ENCODE measurements at places on chromosomes 4 and X.

DNA sequence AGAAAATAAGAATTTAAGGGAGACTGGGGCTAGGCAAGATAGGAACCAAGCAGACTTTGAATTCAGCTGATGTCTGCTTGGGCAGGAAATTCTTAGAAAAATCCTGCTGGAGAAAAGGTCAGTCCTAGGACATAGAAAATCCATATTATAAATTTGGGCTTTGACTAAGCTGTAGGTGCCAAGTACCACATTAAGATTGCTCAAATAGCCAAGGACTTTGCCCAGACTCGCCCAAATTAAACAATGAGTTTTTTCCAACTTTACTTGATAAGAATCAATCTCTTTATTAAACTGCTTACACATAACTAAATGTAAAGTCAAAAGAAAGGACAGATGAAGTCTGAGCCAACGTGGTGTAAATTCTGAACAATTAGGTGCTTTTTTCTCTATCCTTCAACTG lies 95.4 kb downstream of the FUNDC1 start:
- DNase-seq, result no peak

DNA sequence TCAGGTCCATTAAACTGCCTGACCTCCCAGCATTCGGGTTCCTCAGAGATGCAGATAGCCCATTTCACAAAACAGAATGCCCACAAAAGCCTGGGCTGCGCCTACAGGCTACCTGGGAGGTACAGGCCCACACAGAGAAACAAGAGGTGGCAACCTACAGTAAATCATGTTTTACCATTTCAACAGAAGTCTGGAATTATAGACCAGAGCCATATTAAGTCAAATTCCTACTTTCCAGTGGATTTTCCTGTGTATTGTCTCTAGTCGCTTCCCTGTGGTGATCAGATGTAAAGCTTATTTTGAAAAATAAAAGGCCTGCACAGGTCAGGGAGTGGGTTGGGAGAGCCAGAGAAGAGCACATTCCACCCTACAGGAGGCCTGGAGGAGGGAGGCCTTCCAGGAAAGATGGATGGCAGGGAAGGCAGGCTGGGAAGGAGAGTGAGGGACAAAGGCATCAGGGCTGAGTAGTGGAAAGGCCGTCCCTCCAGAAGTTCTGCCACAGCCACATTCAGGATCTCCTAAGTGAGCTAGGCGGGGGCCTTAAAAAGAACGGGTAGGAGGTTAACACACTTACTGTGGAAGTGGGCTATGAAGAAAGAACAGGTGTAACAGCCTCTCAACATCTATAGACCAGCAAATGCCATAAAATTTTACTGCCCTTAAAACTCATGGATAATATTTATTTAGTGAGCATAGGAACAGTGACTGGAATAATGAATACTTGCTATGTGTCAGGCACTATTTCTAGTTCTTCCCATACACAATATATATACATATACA lies 19.0 kb upstream of the USO1 start:
- no peak for DNase-seq

DNA sequence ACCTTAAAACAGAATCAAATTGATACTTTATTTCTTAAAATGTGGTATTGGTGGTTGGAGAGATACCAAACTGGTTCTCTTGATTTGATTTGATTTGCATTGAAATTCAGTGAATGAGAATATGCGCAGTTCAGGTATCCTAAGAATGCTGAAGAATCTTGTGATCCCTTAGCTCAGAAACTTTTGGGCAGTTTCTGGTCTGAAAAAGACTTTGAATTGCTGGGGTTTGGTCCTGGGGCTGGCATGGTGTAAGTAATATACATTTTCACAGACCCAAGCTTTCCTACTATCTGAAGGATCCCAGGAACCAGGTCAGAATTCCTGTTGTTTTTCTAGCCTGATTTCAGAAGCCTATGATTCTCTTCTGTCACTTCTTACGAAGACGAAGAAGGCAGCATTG lies 6.6 kb downstream of the RAB33B start:
- DNase-seq, result no peak

DNA sequence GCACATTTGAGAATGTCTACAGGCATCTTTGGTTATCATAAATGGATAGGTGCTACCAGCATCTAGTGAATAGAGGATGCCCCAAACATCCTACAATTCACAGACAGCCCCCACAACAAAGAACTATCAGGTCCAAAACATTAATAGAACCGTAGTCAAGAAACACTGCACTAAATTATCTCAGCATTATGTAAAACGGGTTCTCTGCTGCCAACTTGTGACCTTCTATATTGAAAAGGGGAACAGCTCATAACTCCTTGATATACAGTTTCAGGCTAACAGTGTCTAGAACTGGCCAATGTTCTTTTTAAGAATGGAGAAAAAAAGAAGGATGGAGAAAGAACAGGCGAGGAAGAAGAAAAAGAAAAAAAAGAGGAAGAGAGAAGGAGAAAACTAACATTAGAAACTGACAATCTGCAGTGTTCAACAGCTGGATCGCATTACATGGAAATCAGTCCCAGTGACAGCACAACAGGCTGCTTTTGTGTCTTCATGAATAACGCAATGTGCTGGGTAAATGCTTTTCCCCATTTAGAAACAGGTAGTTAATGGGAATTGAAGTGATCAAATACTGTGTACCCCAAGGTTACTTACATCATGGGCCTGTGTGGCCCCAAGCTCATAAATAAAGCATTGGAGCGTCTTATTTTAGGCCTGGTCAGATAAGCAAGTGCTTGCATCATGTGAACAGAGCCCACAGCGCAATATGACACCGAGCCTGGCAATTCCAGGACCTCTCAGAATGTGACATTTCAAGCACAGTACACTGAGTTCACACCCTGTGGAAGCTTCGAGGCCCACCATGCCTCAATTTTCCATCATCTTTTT lies 339.5 kb downstream of the DHX15 start:
- no peak for DNase-seq

DNA sequence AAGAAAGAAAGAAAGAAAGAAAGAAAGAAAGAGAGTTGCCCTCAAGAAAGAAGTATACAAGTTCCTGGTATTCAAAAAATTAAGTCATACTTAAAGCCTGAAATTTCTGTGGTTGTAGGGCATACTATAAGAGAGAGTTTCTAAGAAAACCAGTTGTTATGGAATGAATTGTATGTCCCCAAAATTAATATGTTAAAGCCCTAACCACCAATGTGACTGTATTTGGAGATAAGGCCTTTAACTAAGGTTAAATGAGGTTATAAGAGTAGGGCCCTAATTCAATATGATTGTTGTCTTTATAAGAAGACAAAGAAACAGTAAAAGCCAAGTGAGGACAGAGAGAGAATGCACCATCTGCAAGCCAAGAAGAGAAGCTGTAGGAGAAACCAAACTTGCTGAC lies 521.1 kb downstream of the CCSER1 start:
- no peak for DNase-seq

DNA sequence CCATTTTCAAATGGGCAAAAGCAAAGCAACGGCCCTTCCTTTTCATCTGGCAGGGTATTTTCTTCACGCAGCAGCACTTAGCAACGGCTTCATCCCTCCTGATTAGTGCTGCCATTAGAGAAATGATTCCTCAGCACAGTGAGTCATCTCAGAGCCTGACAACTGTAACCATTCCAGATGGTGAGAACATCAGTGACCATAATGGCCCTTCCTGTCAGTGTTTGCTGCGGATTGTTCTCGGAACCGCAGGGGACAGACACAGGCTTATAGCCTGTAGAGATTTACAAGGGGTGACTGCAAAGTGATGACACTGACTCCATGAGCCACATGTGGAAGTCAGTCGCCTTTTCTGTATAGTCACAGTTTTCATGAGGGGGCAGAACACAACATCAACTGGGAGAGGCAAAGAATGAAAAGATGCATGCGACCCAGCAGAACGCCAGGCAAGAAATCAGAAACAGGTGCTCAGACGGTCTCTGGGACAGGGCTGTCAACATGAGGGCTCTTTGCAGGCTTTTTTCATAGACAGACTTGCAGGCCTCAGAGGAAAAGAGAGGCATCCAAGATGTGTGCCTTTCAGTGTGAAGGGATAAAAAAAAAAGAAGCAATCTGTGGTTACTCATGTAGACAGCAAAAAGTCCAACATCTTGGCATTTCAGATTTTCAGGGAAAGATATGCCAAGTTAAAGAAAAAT lies 69.9 kb upstream of the FBXW7 start:
- DNase-seq, result no peak

- DNase-seq, result no peak
Measured at GRCh38 chr4:182729516-182729915, 187.7 kb downstream of the DCTD start.

DNA sequence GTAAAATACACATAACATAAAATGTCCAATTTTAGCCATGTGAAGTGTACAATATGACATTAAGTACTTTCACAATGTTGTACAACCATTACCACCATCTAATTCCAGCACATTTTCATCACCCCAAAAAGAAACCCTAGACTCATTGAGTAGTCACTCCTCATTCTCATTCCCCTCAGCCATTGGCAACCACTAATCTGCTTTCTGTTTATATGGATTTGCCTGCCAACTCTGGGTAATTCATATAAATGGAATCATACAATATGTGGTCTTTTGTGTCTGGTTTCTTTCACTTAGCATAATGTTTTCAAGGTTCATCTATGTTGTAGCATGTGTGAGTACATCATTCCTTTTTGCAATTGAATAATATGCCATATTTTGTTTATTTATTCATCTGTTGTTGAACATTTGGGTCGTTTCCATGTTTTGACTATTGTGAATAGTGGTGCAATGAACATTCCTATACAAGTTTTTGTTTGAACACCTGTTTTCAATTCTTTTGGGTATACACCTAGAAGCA lies 43.0 kb downstream of the EIF2S3 start:
- no peak for DNase-seq

DNA sequence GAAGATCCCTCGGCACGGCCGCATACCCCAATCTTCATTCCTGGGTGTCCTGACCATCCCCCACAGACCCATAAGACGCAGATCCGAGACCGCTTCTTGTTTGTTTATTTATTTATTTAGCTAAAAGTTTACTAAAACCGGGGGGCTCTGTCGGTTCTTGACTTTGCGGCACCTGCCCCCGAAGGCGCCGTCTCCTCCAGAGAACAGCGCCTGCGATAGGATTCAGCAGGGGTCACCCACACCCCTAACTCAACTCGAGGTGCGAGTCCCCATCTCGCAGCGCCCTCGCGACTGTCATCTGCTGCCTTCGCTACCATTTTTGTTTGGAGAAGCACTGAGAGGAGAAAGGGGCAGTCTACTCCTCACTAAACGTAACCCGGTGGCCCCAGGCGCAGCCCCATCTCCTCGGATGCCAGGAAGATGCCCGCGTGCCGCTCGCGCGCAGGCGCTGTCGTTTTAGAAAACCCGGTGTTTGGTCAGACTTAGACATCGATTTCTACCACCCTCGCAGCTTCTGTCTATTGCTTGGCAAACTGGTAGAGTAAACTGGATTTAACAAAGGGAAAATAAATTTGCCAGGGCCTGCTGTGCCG lies 18.9 kb upstream of the GPR101 start:
- DNase-seq, result peak; percentile 14

DNA sequence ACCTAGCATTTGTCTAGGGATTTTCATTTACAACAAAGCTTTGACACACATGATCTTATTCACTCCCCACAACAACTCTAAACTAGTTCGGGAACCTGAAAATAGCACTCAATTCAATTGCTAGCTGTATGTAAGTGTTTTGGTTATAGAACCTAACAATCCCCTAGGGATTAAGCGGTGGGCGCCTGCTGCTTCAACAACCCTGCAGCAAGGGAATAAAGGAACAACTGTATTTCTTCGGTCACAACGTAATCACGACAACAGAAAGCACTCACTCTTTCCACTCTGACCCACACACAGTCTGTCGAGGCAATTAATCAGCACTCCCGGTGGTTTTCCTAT lies 674 bp upstream of the DIAPH2 start:
- DNase-seq, result no peak

DNA sequence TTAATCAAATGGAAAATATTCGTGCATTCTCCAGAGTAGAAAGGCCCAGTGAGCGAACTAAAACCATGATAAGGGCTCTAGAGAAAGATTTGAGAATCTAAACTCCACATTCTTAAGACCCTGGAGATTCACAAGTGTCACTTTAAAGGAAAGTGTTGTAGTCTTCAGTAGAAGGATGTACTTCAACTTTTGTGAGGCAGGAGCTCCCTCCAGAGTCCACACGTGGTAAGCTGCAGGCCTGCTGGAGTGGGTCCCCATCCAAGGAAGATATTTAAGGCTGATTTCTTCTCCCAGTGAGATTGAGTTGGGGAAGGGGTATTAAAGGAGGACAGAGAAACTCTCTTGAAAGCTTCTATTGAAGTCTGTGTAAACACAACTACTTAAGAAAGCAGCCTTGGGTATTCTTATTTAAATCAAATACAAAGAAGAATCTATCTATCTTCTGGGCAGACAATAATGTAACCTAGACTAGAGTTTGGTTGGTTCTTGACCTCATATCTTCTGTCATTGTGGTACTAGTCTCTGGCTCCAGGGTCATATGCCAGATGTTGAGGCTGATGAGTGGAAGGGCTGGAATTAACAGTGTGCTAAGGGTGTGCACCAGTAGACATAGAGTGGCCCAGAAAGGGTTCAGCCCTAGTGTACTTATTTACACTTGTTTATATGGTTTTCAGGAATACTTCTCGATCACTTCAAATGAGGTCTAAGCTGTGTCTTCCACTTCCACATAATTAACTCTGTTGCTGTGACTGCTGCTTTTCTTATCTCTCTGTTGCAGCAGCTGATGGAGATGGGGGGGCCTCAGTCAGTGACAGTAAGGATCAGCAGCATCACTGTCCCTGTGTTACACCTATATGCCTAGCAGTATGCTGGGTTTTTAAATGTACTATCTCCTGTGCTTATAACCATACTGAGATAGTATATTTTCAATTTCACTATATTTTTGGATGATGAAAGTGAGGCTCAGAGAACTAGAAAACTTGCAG lies 76.1 kb downstream of the HMGB2 start:
- DNase-seq, result peak; percentile 64

DNA sequence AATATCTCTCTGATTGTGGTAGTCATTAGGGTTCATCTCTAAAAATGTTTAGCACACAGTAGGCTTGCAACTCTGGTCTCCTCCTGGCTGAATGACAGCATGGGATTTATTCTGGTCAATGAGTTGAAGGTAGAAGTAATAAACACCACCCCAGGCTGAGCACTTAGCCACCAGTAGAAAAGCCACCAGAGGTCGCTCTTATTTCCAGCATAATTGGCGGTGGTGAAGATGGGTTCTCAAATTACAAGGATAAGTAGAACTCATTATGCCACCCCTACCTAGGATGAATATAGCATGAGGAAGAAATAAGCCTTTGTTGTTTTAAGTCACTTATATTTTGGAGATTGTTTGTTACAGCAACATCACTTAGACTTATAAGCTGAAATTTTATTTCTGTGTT lies 302.7 kb downstream of the GPM6A start:
- DNase-seq, result peak; percentile 11

DNA sequence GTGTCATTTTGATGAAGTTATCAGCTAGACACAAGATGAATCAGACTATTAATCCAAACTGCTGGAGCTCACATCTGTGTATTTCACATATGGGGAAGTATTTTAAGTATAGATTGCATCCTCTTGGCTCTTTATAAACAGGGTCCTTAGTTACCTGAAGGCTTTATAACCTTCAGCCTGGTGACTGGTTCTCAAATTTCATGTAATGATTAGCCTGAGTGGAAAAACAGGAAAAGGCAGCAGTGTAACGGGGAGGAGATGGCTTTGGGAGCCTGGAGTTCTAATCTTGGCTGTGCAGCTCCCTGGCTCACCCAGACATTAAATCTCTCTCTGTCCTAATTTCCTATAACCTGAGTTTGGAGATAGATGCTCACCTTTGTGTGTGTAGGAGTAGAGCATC lies 103.8 kb upstream of the HPF1 start:
- no peak for DNase-seq

GRCh38 chr4:7938609-7939376 lies 868 bp downstream of the AFAP1 start:
- DNase-seq, result peak; percentile 45
